ENCODE measurements at places on chromosomes 2 and 18.

- DNase-seq = no peak
Observed at GRCh38 chr2:200471928-200472645, 37.8 kb downstream of the KCTD18 start.

DNA sequence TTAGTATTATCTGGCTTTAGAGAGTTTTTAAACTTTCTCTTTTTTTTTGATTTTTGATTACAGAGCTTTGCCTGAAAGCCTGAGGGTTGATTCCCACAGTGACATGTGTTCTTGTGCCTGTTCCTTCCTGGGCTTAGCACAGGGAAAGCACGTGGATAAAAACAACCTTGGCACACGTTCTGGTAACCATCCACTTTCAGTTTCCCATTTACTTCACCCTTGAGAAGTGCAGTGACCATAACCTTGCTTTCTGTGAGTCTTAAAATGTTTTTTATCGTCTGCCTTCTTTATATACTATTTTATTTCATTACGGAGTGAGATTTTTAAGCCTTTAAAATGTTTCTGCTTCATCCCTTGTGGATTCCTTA, 11.5 kb downstream of the CD226 start:
- no peak for DNase-seq

DNA sequence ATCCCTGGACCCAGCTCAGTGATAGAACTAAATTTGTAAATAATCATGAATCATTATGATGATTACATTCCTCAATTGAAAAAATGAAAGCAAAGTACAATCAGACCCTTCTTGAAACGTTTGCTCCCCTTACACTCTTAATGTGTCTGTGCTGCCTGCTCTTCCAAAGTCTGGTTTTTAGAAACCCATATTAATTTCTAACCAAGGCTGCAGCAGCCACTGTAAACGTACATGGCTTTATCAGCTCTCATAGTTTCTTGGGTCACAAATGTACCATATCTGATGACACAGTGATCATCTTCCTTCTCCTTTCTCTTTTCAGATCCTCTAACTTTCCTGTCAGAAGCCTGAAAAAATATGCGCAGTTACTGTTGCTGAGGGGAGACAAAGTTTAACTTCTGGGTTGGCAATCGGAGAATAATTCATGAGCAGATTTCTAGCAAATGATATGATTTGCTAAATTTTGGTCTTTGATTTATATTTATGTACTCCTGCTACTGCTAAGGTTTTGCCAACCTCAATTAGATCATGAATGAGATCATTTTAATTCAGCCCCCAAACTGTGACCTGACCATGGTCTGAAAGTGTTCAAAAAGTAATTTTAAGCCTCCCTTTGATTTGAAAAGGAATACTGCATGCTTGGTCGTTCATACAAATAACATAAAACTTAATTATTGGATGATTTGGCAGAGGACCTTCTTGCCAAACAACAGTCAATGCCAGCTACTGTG, 12.3 kb downstream of the ZEB2 start:
- DNase-seq = no peak

DNA sequence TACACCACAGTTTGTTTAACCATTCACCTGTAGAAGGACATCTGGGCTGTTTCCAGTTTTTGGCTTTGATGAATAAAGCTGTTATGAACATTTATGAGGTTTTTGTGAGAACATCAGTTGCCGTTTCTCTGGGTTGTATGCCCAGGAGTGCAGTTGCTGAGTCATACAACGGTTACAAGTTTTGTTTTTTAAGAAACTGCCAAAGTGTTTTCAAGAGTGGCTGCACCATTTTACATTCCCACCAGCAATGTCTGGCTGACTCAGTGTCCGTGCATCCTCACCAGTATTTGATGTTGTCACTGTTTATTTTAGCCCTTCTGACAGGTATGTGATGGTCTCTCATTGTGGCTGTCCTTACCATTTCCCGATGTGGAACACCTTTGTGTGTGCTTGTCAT, 48.0 kb upstream of the GPR17 start:
- no peak for DNase-seq

DNA sequence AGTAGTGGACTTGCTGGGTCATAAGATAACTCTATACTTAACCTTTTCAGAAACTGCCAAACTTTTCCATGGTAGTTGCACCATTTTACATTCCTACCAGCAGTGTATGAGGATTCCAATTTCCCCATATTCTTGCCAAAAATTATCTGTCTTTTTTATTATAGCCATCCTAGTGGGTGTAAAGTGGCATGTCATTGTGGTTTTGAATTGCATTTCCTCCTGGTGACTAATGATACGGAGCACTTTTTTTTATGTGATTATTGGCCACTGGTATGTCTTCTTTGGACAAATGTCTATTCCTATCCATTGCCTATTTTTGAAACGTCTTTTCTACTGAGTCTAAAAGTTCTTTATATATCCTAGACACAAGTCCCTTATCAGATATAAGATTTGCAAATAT, 44.3 kb downstream of the CACNB4 start:
- DNase-seq = no peak

GRCh38 chr2:186256540-186256939, 229.5 kb upstream of the ZC3H15 start:
- DNase-seq = no peak

- no peak for DNase-seq
Observed at GRCh38 chr2:126880324-126880723, 18.4 kb upstream of the TEX51 start.

DNA sequence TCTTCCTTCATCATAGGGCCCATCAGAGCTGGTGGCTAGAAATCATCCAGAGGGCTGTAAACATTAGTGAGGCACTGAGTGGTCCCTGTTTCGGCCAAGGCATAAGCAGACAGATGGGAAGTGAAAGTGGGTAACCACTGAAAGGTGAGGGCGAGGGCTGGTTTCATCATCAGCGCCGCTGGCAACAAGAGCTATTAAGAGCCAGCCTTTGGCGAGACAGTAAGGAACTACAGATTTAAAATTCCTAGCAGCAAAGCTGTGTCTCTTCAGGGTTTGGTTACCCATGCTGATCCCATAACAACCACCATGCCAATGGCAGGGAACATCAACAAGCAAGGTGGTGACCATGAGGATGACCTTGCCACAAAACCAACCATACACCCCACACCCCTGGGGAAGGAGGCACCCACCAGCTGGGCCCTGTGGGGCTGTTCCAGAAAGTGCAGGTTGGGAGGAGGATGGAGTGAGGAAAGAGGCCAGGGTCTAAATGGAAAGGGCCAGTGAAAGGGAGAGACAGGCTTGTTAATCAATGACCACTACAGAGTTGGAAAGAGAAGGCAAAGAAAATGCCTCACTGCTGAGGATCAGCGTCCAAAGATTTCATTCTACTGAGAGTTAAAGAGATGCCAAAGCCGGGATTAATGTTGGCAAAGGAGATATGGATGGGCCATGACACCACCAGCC, 9.0 kb upstream of the SLC20A1 start:
- no peak for DNase-seq

DNA sequence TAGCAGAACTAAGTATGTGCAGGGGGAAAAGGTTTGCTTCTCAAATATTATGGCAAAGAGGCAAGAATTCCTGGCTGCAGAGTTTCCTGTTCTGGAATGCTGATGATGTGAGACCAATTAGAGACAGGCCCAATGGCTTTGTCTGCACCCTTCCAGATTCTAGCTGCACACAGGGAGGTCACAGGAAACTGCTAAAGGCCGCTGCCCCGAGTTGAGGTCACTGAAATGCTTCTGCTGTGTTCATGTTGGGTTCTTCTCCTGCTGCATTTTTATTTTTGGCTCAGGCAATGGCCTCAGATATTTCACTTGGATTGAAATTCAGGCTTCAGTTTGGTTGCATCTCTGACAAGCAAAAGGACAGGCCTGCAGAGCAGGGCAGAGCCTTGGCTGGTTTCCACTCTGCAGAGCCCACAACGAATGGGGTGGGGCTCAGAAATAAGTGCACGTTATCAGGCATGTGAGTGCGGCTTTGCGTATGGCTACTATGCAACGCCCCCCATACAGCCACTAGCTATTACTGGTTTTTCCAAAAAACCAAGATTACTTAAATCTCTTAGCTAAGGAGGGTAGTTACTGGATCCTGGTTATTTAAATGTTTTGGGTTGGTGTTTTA, 66.9 kb upstream of the FZD5 start:
- no peak for DNase-seq

DNA sequence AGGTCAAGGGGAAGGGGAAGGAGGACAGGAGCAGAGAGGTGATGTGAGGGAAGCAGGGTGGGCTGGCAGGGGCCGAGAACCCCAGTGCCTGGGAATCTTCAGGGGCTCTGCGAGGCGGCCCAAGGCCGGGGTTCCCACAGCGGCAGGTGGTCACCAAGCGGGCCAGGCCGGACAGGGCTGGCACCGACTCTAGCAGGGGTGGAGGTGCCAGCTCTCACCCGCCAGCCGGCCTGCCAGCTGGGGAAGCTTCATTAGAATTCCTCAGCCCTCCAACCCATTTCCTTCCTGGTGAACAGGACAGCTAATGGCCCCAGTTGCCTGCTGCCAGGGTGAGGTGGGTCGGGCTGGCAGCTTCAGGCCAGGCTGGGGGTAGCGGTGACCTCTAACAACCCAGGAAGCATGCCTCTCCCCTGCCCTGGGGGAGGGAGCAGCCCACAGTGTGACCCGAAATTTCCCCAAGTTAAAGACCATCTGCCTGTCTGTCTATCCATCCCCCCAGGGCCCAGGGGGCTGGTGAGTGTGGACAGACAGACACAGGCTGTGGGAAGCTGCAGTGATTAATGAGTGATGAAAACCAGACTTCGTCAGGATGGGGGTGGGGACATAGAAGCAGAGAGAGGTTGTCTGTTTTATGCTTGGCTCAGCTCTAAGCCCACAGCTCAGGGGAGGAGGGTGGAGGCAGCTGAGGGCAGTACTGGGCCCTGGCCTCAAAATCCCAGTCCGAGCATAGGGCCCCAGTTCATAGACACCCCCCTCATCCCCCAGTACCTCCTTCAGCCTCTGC, 144.1 kb downstream of the ZFP36L2 start:
- no peak for DNase-seq

- DNase-seq = no peak
Observed at GRCh38 chr2:159093497-159093896, 125.1 kb downstream of the TANC1 start.

Data from effector CD8-positive, alpha-beta T cell (primary cell).